ENCODE measurements at places on chromosomes 5 and 9. TPM values are rescaled to one million over a fixed set of nuclear protein-coding genes. Genes with fewer than 3 reads are reported as not detected.
A peak's percentile ranks its signal among the peaks of the same experiment; 100 is the strongest.

Gene FOXD4L6
- not detected for polyA plus RNA-seq

DNA sequence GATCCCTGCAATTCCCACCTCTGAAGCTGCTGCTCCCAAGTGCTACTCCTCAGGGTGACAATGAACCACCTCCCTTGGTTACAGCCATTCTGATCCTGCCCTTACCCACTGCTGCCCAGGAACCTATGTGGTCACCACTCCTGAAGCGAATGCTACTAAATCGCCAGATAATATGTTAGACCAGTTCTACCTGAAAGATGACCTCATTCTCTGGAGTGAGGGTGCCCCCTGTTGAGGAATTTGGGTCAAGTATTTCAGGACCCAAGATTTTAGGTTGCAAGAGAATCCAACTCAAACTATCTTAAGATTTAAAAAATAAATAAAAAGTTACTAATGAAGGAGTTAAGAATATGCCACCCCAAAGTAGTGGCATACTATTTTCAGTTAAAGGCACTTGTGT is 5.8 kb upstream of the SNAPC3 start:
- DNase-seq, result peak; percentile 43
- no peak overlapping the region for H3K4me3 ChIP-seq
- H3K36me3 ChIP-seq, result no peaks in the 10 kb centered on the region
- no peaks in the 10 kb centered on the region for H3K4me1 ChIP-seq
- H3K27me3 ChIP-seq, result no peaks in the 10 kb centered on the region

Gene OR2V1
- polyA plus RNA-seq, result not detected

Gene CBY3
- polyA plus RNA-seq, result 7.8 TPM

- DNase-seq, result no peak
- H3K27ac ChIP-seq, result no peak overlapping the region
- no peaks in the 10 kb centered on the region for H3K27me3 ChIP-seq
- H3K36me3 ChIP-seq, result no peaks in the 10 kb centered on the region
- H3K4me1 ChIP-seq, result peaks cover 15% of the 10 kb centered on the region
Observed at GRCh38 chr9:5835808-5836207, 2.9 kb upstream of the ERMP1 start.
